Upper lobe of left lung (tissue), 6 donors: ENCODE measurements at places on chromosomes 16 and 17.

GRCh38 chr16:35516551-35516950, 2057.1 kb downstream of the TP53TG3F start:
- H3K4me1 ChIP-seq, result no peaks in the 10 kb centered on the region
- H3K4me3 ChIP-seq, result no peak overlapping the region
- DNase-seq, result no peak
- H3K36me3 ChIP-seq, result no peaks in the 10 kb centered on the region
- H3K27ac ChIP-seq, result no peak overlapping the region
- no peaks in the 10 kb centered on the region for H3K27me3 ChIP-seq

DNA sequence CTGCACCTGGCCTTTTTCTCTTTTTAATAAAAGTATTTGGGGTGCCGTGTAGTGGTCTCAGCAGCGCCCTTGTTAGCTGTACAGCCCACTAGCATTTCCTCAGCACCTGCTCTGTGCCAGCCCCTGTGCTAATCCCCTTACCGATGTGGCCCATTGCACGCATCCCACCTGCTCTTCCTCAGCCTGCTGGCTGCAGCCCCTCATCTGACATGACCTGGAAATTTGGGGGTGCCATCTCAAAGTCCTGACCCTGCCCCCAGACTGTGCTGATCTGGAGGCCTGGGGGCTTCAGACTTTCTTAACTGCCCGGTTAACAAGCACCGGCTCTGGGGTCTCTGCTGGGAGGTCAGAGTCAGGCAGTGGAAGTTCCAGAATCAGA, 10.4 kb downstream of the GPRC5C start:
- H3K4me1 ChIP-seq, result peaks cover 53% of the 10 kb centered on the region
- H3K36me3 ChIP-seq, result no peaks in the 10 kb centered on the region
- no peaks in the 10 kb centered on the region for H3K27me3 ChIP-seq
- H3K4me3 ChIP-seq, result no peak overlapping the region
- no peak for DNase-seq

DNA sequence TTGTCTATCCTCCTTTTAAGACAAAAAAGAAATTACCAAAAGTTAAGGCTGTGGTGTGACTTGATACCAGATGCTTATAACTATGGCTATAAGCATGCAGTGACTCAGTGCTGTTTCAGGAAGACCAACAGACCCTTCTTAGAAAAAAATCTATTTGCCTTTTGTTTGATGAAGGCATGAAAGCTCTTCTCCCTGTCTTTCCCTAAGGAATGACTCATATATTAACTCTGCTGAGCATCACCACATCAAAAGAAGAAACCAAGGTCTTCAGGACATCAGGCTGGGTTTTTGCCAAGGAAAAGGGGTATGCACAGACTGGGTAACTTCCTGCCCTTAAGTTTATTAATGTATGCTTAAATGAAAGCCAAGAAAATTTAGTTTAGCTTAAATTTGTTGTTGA, 47.1 kb downstream of the VMP1 start:
- no peaks in the 10 kb centered on the region for H3K27me3 ChIP-seq
- peaks cover 25% of the 10 kb centered on the region for H3K4me1 ChIP-seq
- DNase-seq, result no peak
- peak overlapping the region; percentile 27 for H3K27ac ChIP-seq
- peaks cover 4% of the 10 kb centered on the region for H3K36me3 ChIP-seq

- H3K36me3 ChIP-seq, result no peaks in the 10 kb centered on the region
- no peak for DNase-seq
- H3K4me3 ChIP-seq, result no peak overlapping the region
These were observed 16.4 kb downstream of the FAM20A start for GRCh38 chr17:68584581-68585303.

DNA sequence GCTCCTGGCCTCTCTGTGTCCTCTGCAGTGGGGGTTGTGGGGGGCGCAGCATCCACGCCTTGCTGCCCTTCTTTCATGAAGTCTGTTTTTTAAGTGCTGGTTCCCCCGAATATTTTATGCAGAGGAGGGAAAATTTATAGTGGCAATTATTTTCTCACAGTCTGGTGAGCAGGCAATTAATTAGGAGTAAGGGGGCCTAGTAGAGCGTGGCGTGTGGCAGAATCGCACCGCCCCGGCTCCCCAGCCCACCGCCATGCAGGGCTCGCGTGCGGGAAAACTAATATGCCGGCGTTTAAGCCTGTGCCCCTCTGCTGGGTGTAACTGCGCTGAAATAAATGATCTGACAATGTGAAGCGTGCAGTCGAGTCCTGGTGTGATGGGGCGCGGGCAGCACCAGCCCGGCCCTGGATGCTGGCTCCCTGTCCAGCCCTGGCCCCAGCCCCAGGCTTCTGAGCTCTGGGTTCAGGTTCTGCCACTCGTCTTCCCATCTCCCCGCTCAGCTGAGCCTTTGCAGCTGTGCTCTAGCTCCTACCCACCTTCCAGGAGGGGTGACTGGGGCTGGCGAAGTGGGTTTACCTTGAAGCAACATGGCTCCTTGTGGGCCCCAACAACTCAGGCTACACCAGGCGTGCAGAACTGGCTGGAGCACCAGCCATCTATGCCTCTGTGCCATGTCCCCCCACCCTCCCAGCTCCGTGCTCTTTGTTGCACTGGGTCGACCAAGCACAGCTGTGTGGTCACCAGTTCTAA, 13.8 kb downstream of the ENGASE start:
- no peak for DNase-seq
- no peak overlapping the region for H3K27ac ChIP-seq
- H3K4me1 ChIP-seq, result peaks cover 2% of the 10 kb centered on the region
- peaks cover 37% of the 10 kb centered on the region for H3K36me3 ChIP-seq

DNA sequence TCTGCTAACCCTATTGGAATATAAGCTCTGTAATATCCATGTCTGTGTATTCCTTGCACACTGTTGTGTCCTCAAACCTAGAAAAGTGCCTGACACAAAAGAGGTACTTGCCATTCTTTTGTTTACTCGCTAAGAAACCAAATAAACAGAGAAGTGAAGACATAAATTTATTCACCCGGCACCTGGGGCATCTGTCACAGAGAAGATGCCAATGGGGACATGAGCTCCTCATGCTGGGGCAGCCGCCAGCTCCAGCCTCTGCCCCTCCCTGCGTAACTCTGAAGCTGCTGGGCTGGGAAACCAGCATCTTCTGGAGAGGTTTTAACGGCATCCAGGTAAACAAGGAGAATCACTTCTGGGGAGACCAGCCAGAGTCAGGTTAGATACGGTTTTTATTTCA, 15.1 kb upstream of the CDRT4 start:
- no peak overlapping the region for H3K27ac ChIP-seq
- H3K36me3 ChIP-seq, result no peaks in the 10 kb centered on the region
- peaks cover 7% of the 10 kb centered on the region for H3K4me1 ChIP-seq
- DNase-seq, result no peak
- H3K4me3 ChIP-seq, result no peak overlapping the region

DNA sequence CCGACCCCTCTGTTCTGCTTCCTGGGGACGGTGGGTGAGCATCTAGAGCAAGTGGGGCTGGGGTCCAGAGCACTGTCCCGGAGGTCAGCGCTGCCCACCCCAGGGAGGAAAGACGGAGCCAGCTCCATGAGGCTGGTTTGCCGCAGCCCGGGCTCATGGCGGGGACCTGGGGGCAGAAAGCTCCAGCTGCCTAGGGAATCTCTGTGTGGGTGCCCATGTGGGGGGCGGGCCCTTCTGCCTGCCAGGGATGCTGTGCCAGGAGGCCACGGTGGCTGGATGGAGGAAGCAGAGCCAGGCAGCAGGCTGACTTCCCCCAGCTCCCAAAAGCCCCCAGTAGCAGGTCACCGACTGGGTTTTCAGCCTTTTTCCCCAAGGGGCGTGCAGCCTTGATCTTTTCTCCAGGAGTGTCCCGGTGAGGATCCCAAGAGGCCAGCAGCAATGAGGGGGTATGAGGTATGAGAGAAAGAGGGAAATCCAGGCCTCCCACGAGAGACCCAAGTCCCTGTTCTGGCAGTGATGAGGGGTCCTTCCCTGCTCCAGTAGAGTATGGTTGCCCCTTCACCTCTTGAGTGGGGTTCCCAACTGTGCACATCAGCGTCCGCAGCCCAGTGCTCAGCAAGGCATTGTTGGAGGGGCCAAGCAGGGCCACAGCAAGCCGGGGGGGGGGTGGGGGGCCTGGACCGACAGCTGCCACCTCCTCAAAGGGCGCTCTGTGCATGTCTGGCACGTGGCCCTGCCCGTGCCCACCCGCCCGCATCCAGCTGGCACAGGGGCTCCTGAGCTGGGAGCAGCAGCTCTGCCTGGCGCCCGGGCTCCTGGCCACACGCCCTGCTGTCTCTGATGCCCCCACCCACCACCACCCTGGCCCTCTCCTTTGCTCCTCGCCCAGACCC, 15.6 kb upstream of the BCAR1 start:
- peak overlapping the region; percentile 97 for H3K27ac ChIP-seq

DNA sequence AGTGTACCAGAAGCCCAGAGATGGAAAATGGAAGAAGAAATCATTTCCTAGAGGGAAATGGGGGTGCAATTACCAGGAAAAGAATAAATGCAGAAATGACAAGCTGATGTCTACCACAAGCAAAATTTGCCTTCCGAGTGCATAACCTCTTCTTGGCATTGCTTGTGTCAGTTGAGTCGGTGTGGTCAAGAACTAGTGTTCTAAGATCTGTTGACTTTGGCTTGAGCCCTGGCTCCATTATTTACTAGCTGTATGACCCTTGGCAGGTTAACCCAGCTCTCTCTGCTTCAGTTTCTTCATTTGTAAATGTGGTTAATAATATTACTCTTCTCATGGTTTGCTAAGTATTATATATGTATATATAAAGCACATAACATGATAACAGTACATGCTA, 273.0 kb upstream of the IRX5 start:
- DNase-seq, result no peak
- H3K36me3 ChIP-seq, result no peaks in the 10 kb centered on the region
- H3K4me1 ChIP-seq, result peaks cover 20% of the 10 kb centered on the region
- no peak overlapping the region for H3K27ac ChIP-seq
- H3K27me3 ChIP-seq, result no peaks in the 10 kb centered on the region

DNA sequence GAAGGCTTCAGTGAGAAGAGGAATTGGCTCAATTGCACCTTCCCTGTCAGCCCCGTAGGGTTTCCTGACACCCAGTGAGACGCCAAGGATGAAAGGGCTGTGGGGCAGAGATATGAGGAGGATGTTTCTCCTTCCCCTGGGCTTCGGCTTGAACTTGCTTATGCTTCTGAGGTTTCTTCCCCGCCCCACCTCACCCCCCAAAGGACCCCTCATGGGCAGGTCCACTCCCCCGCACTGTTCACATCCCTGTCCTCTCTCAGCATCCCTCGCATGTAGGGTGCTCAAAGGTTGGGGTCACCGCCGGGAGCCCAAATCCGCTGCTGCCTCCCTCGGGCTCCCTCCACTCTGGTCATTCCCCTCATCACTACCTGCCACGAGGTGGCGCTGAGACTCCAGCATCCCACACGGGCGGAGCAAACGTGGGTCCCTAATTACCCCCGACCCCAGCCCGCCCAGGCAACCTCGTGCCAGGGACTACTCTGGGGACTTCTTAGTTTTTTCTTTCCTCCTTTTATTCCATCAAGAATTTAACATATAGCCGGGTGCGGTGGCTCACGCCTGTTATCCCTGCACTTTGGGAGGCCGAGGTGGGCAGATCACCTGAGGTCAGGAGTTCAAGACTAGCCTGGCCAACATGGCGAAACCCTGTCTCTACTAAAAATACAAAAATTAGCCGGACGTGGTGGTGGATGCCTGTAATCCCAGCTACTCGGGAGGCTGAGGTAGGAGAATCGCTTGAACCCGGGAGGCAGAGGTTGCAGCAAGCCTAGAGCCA, 3.3 kb upstream of the TRARG1 start:
- no peak overlapping the region for H3K4me3 ChIP-seq
- peak; percentile 49 for DNase-seq
- no peak overlapping the region for H3K27ac ChIP-seq
- no peaks in the 10 kb centered on the region for H3K36me3 ChIP-seq
- peaks cover 9% of the 10 kb centered on the region for H3K27me3 ChIP-seq

GRCh38 chr16:70746708-70747424, 54.1 kb downstream of the VAC14 start:
- H3K27ac ChIP-seq, result peak overlapping the region; percentile 88
- peaks cover 74% of the 10 kb centered on the region for H3K4me1 ChIP-seq
- no peak overlapping the region for H3K4me3 ChIP-seq
- H3K27me3 ChIP-seq, result no peaks in the 10 kb centered on the region
- H3K36me3 ChIP-seq, result peaks cover 11% of the 10 kb centered on the region
- no peak for DNase-seq

DNA sequence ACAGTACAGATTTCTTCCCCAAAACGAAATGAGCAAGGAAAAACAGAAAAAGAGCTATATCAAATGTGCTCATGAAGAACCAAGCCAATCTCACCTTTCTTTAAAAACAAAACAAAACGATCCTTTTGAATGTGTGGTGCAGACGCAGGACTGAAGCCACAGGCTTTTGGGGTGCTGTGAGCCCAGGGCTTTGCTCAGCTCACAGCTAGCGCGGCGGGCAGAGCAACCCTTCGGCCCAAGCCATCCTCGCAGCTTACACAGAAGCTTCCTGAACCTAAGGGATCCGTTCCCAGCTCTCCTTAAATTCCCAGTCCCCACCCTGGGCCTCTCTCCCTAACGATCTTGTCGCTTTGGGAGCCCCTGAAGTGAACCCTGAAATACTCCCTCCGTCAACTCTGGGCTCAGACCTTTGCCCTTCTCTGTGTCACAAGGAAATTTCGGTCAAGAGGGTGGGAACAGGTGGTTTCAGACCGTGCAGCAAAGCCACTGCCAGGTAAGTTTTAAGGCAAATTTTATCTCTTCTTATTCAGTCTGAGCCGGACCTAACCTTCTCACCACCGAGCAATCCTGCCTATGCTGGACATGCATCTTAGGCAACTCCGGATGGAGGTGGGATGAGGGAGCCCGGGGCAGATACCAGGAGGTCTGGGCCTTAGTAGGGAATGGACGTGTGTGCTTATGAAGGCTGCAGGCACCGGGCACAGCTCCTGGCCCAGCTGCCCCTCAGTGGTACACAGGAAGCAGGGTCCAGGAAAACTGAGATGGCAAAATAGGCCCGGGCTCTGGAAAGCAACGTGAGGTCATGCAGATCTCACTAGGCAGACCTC, 52.0 kb downstream of the COTL1 start:
- H3K27ac ChIP-seq, result no peak overlapping the region
- H3K4me1 ChIP-seq, result peaks cover 3% of the 10 kb centered on the region
- DNase-seq, result peak; percentile 29
- no peaks in the 10 kb centered on the region for H3K36me3 ChIP-seq

DNA sequence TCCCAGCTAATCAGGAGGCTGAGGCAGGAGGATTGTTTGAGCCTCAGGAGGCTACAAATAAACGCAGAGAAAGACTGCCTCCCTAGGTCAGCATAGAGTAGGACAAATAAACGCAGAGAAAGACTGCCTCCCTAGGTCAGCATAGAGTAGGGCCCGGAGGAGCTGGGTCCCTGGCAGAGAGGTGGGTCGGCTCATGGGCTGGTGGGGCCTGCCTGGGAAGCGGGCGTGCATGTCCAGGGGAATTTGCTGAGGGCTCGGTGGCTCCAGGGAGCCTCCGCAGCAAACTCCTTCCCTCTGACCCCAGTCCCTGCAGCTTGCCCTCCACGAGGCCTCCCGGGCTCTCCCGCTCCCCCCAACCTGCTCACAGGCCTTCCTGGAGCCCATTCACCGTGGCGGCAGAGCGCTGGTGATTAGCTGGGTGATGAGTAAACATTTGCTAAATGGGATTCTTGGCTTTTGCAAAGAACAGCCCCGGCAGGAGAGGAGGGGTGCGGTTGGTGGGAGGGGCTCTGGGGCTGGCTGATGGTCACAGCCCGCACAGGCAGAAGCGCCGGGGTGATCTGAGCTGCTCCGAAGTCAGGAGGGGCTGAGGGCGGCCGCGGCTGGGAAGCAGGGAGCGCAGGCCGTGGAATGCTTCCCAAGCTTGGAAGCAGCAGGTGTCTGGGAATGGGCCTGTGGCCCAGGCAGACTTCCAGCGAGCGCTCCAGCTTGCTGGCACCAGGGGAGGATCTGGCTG, 93.1 kb downstream of the RTN4RL1 start:
- DNase-seq, result peak; percentile 79
- H3K27ac ChIP-seq, result no peak overlapping the region
- peaks cover 9% of the 10 kb centered on the region for H3K4me1 ChIP-seq
- no peaks in the 10 kb centered on the region for H3K36me3 ChIP-seq
- no peaks in the 10 kb centered on the region for H3K27me3 ChIP-seq
